ENCODE measurements at places on chromosomes 6 and 20. TPM values are rescaled to one million over a fixed set of nuclear protein-coding genes. Genes with fewer than 3 reads are reported as not detected.

Gene RIOK1
- 12.6 TPM for total RNA-seq

Gene OSER1
- 28.2 TPM for total RNA-seq

Gene GSTA3
- not detected for total RNA-seq

Gene C6orf118
- not detected for total RNA-seq

Gene PRDM1
- total RNA-seq = 19.6 TPM

Gene NRM
- total RNA-seq = 26.0 TPM

Gene AIF1
- 22.8 TPM for total RNA-seq

Gene EPHA7
- total RNA-seq = 12.1 TPM

DNA sequence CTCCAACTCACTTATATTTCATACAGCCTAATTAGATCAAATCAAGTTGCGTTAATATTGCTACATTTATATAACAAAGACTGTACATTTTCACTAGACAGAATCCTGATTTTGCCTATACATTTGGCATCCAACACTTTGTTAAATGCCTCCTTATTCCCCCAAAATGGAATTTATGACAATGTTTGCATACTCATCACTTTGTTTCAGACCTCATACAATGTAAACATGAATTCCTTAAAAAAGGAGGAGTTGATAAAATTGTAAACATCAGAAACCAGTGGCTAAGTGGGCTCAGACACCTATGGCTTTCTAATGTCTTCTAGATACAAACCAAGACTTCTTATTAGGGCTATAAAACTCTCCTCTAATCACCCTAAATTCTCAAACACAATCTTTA, 87.3 kb downstream of the CHD6 start:
- no peak for DNase-seq
- peaks cover 11% of the 10 kb centered on the region for H3K4me1 ChIP-seq
- H3K27me3 ChIP-seq = peaks cover 4% of the 10 kb centered on the region
- no peak overlapping the region for H3K4me3 ChIP-seq
- H3K36me3 ChIP-seq = peaks cover 5% of the 10 kb centered on the region

- no peak for DNase-seq
- H3K4me3 ChIP-seq = peak overlapping the region; percentile 66
- H3K4me1 ChIP-seq = peaks cover 26% of the 10 kb centered on the region
- H3K36me3 ChIP-seq = peaks cover 27% of the 10 kb centered on the region
- H3K27ac ChIP-seq = peak overlapping the region; percentile 49
Observed at GRCh38 chr20:59002874-59003399, 4.1 kb downstream of the CTSZ start.

GRCh38 chr6:161462148-161462547, 188.3 kb upstream of the AGPAT4 start:
- H3K36me3 ChIP-seq = peaks cover 6% of the 10 kb centered on the region
- H3K27me3 ChIP-seq = no peaks in the 10 kb centered on the region
- no peak overlapping the region for H3K4me3 ChIP-seq
- H3K4me1 ChIP-seq = peaks cover 10% of the 10 kb centered on the region

- H3K4me3 ChIP-seq = no peak overlapping the region
- H3K27me3 ChIP-seq = no peaks in the 10 kb centered on the region
- no peaks in the 10 kb centered on the region for H3K4me1 ChIP-seq
- no peaks in the 10 kb centered on the region for H3K36me3 ChIP-seq
- DNase-seq = no peak
Observed at GRCh38 chr6:107246972-107247615, 131.8 kb upstream of the BEND3 start.

GRCh38 chr6:3775847-3776246, 24.3 kb upstream of the PXDC1 start:
- no peak overlapping the region for H3K4me3 ChIP-seq
- H3K27ac ChIP-seq = no peak overlapping the region

- peaks cover 22% of the 10 kb centered on the region for H3K36me3 ChIP-seq
- peaks cover 4% of the 10 kb centered on the region for H3K27me3 ChIP-seq
- no peak overlapping the region for H3K4me3 ChIP-seq
- H3K27ac ChIP-seq = no peak overlapping the region
Observed at GRCh38 chr6:3363296-3364025, 93.4 kb downstream of the SLC22A23 start.

GRCh38 chr20:33518071-33518470, 28.2 kb downstream of the CBFA2T2 start:
- H3K27ac ChIP-seq = no peak overlapping the region
- H3K36me3 ChIP-seq = no peaks in the 10 kb centered on the region
- H3K27me3 ChIP-seq = no peaks in the 10 kb centered on the region
- H3K4me1 ChIP-seq = peaks cover 4% of the 10 kb centered on the region
- DNase-seq = no peak

- H3K36me3 ChIP-seq = no peaks in the 10 kb centered on the region
- H3K4me1 ChIP-seq = peaks cover 20% of the 10 kb centered on the region
- peaks cover 2% of the 10 kb centered on the region for H3K27me3 ChIP-seq
Observed at GRCh38 chr6:52728394-52728793, 34.9 kb downstream of the GSTA2 start.

- H3K4me3 ChIP-seq = no peak overlapping the region
- no peaks in the 10 kb centered on the region for H3K4me1 ChIP-seq
- H3K36me3 ChIP-seq = no peaks in the 10 kb centered on the region
- no peak for DNase-seq
Observed at GRCh38 chr6:83600459-83600858, 88.1 kb downstream of the PRSS35 start.

DNA sequence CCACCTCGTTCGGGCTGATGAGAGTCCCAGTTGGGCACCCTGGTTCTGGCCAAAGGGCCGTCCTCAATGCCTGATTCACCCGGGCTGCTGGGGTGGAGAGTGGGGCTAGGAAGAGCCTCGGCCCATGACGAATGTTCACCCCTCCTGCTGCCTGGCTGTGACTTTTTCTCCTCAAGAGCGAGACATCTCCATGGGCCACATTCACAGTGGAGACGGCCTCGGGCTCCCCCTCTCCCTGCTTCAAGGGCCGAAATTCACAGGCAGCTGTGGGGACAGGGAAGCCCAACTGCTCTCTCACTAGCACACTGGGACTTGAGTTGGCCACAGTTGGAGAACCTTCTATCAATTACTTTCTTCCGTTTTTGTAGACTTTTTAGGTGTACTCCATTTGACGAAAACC, 138.0 kb downstream of the SYNDIG1 start:
- no peak for DNase-seq
- H3K27ac ChIP-seq = no peak overlapping the region
- H3K27me3 ChIP-seq = peaks cover 4% of the 10 kb centered on the region
- peaks cover 7% of the 10 kb centered on the region for H3K4me1 ChIP-seq

- H3K36me3 ChIP-seq = no peaks in the 10 kb centered on the region
- no peak overlapping the region for H3K27ac ChIP-seq
- H3K27me3 ChIP-seq = peaks cover 11% of the 10 kb centered on the region
Observed at GRCh38 chr20:44683263-44684046, 31.7 kb upstream of the CCN5 start.

DNA sequence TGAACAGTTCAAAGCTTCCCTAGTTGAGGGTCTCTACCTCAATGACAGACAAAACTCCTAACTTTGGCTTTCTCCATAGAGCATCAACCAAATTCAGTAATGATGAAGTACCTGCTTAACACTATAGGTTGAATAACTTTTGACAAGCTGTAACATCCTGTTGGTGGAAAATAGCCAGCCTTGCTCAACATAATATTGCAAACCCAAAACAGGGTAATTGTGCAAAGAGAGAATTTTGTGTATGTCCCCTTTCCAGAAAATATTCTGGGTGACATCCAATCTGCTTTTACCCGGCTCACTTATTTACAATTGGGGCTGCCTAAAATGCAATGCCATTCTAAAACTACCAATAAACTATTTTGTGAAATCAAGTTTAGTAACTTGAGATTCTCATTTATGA, 72.8 kb downstream of the ATXN1 start:
- DNase-seq = no peak
- H3K36me3 ChIP-seq = no peaks in the 10 kb centered on the region
- H3K4me1 ChIP-seq = no peaks in the 10 kb centered on the region

- H3K27me3 ChIP-seq = no peaks in the 10 kb centered on the region
- H3K4me3 ChIP-seq = no peak overlapping the region
- no peak for DNase-seq
- no peak overlapping the region for H3K27ac ChIP-seq
Observed at GRCh38 chr6:96929741-96930140, 5.2 kb downstream of the KLHL32 start.

DNA sequence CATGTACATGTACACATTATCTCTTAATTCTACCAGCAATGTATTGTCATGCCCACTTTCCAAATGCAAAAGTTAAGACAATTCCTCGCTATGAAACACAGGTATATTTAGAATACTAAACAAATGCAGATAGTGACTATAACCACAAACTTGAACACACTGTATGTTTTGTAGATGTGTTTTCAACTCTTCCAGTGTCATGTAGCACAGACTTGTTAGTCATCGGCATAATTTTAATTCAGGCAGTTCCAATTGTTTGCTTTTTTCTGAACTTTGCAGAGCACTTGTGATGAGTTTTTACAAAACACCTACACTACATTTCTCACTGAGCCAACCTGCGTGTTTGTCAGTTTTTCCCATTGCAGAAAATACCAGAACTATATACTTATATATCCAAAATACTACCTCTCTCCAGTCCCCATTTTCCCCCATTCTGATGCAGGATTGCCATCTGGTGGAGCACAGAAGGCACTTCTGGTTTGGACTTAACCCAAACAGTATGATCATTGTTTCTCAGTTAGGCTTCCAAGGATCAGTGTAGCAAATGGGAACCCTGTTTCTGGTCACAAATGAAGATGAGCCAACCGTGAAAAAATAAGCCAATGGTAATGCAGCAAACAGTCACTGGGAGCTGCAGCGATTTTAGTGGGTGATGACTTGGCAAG, 143.4 kb downstream of the ADGRB3 start:
- H3K27me3 ChIP-seq = peaks cover 1% of the 10 kb centered on the region
- no peak overlapping the region for H3K4me3 ChIP-seq
- H3K27ac ChIP-seq = no peak overlapping the region
- no peaks in the 10 kb centered on the region for H3K36me3 ChIP-seq
- DNase-seq = peak; percentile 41
- no peaks in the 10 kb centered on the region for H3K4me1 ChIP-seq

DNA sequence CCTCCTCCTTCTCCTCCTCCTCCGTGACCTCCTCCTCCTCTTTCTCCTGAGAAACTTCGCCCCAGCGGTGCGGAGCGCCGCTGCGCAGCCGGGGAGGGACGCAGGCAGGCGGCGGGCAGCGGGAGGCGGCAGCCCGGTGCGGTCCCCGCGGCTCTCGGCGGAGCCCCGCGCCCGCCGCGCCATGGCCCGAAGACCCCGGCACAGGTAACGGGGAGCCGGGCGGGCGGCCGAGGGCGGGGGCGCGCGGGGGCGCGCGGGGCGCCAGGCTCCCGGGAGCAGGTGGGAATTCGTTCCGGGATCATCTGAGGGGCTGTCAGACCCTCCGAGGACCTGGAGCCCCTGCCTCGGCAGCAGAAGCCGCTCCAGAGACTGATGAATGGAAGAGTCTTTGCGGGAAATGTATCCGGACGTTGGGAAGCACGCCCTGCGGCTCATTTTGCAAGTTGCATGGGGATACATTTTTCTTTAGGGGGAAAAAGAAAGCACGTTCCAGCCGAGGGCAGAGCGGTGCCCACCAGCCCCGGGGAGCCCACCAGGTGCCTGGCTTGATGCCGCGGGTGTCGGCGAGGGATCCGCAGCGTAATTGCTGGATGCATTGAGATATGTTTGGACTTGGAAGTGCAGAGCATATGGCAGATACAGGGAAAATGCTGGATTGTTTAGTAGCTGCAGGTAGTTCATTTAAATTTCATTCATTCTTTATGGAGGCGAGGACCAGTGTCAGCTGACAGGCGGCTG, 394 bp downstream of the MYB start:
- H3K4me3 ChIP-seq = peak overlapping the region; percentile 97
- peaks cover 16% of the 10 kb centered on the region for H3K4me1 ChIP-seq
- H3K27me3 ChIP-seq = peaks cover 9% of the 10 kb centered on the region
- H3K36me3 ChIP-seq = peaks cover 9% of the 10 kb centered on the region

- H3K4me3 ChIP-seq = no peak overlapping the region
- peaks cover 1% of the 10 kb centered on the region for H3K27me3 ChIP-seq
- H3K36me3 ChIP-seq = peaks cover 5% of the 10 kb centered on the region
- no peak overlapping the region for H3K27ac ChIP-seq
- DNase-seq = no peak
Observed at GRCh38 chr6:150196942-150197745, 54.3 kb downstream of the PPP1R14C start.

GRCh38 chr20:58695084-58695722, 2.6 kb downstream of the NPEPL1 start:
- H3K36me3 ChIP-seq = peaks cover 20% of the 10 kb centered on the region
- no peak overlapping the region for H3K27ac ChIP-seq
- H3K4me3 ChIP-seq = no peak overlapping the region
- peaks cover 5% of the 10 kb centered on the region for H3K4me1 ChIP-seq

- H3K4me3 ChIP-seq = no peak overlapping the region
- DNase-seq = no peak
- no peaks in the 10 kb centered on the region for H3K36me3 ChIP-seq
- H3K27ac ChIP-seq = no peak overlapping the region
Observed at GRCh38 chr20:58161192-58161591, 67.3 kb downstream of the ANKRD60 start.

GRCh38 chr6:25320459-25320858, 41.3 kb downstream of the CARMIL1 start:
- H3K4me1 ChIP-seq = peaks cover 44% of the 10 kb centered on the region
- peak overlapping the region; percentile 97 for H3K27ac ChIP-seq
- peaks cover under 1% of the 10 kb centered on the region for H3K27me3 ChIP-seq
- H3K4me3 ChIP-seq = peak overlapping the region; percentile 16
- H3K36me3 ChIP-seq = no peaks in the 10 kb centered on the region

GRCh38 chr6:146999766-147000165, 204.5 kb upstream of the STXBP5 start:
- no peak overlapping the region for H3K4me3 ChIP-seq
- H3K27ac ChIP-seq = no peak overlapping the region
- no peaks in the 10 kb centered on the region for H3K36me3 ChIP-seq
- H3K27me3 ChIP-seq = peaks cover 1% of the 10 kb centered on the region
- H3K4me1 ChIP-seq = peaks cover 5% of the 10 kb centered on the region
- DNase-seq = no peak

DNA sequence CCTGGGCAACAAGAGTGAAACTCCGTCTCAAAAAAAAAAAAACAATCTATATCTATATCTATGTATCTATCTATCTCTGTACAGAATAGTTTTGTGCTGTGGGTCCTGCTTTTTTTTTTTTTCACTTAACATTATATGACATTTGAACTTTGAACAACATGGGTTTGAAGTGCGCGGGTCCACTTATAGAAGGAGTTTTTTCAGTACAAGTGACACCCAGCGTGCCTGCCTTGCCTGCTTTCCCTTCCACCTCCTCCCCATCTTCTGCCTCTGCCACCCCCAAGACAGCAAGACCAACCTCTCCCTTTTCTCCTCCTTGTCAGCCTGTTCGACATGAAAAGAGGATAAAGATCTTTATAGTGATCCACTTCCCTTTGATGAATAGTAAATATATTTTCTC, 102.2 kb upstream of the KCNG1 start:
- H3K27ac ChIP-seq = no peak overlapping the region
- H3K36me3 ChIP-seq = no peaks in the 10 kb centered on the region
- H3K4me1 ChIP-seq = peaks cover 4% of the 10 kb centered on the region
- no peak overlapping the region for H3K4me3 ChIP-seq
- DNase-seq = no peak

- no peaks in the 10 kb centered on the region for H3K4me1 ChIP-seq
Observed at GRCh38 chr6:109686566-109687265, 4.3 kb downstream of the AK9 start.

DNA sequence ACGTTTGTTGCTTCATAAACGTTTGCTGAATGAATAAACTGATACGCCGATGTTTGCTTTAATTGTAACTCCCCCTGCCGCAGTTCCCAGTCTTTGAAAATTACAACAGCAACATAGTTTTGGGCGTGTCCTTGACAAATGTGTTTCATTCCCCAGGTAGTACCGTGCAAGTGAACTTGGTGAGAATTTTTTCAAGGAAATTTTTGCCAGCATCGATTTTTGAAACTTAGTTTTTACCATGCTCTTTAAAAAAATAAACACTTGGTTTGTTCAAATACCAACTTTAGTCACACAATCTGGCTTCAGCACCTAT, 60.1 kb downstream of the FAM217A start:
- no peak for DNase-seq
- no peaks in the 10 kb centered on the region for H3K27me3 ChIP-seq
- H3K27ac ChIP-seq = peak overlapping the region; percentile 99
- H3K4me3 ChIP-seq = peak overlapping the region; percentile 97
